ENCODE measurements at places on chromosomes 7 and 10. TPM values are rescaled to one million over a fixed set of nuclear protein-coding genes. Genes with fewer than 3 reads are reported as not detected.
A peak's percentile ranks its signal among the peaks of the same experiment; 100 is the strongest.

DNA sequence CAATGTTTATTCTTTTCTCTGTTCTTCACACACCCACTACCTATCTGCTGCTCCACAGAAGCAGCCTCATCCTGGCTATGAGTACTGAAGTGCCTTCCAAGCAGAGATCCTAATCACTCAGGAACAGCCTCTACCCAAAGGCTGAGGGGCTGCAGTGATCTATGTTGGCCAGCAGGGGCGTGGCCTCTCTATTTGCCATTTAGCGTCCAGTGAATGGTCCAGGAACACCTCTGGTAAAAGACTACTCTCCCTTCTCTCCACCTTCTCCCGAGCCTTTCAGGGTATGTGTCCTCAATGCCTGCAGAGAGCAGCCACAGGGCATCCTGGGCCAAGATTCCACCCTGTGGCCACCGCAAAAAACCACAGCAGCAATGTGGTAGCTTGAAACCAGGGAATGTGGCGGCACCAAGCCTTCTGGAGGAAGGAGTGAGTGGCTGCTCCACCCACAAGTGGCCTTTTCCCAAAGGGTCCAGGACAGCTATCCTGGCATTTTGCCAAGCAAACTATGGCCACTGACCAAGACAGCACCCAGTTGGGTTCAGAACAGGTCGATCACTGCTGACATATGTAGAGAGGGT is 70.9 kb downstream of the SYPL1 start:
- DNase-seq, result peak; percentile 66

DNA sequence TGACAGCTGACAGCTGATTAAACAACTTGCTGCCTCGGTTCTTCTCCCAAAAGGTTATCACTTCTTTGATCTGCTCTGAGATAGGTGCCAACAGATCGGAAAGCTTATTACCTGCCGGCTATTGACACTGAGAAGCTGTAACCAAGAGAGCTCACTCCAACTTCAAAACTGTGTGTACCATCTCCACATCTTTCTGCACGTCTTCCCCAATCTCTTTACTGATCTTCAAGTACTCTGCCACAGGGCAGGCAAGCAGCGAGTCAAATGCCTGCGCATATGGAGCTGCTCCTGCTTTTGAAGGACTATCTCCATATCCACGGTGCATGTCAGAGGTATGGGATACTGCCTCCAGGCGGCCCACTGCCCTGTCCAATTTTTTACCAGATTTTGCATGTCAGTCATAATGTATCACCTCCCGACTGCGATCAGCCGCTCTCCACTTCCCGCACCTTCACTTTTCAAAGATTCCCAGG is 352 bp upstream of the ZNF485 start:
- no peak for DNase-seq

- DNase-seq, result no peak
These were observed 70.3 kb downstream of the CCSER2 start for GRCh38 chr10:84398696-84399095.

DNA sequence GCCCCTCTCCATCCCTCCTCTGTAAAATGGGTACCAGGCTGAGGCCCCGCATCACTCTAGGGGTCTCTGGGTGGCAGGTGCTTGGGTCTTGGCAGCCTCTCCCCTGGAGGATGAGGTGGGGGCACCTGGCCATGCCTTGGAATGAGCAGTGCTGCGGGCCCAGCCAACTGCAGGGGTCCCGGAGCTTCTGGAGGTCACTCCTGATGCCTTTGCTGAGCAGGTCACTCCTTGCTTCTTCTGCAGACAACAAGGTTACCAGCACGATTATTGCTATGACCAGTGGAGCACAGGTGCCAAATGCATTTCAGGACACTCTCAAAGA is 22.4 kb upstream of the ZNF488 start:
- no peak for DNase-seq

DNA sequence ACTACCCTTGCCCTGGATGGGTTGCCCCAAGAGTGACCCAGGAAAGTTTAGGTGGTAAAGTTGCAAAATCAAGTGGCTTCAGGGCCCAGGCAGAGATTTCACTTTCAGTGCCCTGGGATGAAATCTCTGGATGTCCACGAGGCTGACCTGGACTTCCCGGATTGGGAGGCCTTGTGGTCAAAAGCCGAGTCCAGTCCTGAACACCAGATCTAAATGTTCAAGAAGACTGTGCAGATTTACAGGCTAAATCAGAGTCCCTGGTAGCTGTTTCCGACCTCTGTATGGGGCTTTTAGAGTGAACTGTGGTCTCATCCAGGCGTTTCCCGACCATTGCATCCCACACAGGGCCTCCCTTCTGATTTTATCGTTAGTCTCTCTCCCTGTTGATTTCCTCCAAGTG is 95.3 kb downstream of the WDR11 start:
- no peak for DNase-seq

- DNase-seq, result no peak
These were observed 80.4 kb upstream of the PRKCQ start for GRCh38 chr10:6660460-6660859.

DNA sequence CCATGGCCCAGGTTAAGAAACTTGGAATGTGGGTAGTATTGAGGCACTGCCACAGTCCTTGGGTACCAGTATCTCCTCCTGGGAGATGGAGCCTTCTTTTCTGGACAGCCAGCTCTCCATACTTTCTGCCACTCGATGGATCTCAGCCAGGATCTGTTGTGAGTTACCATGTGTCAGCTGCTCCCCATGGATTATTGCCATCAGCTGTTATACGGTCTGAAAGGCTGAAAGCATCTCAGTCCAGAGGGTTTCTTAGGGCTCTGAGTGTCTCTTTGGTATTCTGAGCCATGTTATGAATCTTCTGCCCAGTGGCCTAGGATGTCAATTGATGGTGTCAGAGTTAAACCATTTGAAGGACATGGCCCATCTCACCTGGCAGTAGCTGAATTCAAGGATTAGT is 197.5 kb downstream of the C7orf25 start:
- DNase-seq, result no peak

- DNase-seq, result no peak
These were observed 143.5 kb downstream of the RGS10 start for GRCh38 chr10:119398996-119399395.

- DNase-seq, result no peak
These were observed 1.3 kb downstream of the SPRN start for GRCh38 chr10:133422807-133423771.

DNA sequence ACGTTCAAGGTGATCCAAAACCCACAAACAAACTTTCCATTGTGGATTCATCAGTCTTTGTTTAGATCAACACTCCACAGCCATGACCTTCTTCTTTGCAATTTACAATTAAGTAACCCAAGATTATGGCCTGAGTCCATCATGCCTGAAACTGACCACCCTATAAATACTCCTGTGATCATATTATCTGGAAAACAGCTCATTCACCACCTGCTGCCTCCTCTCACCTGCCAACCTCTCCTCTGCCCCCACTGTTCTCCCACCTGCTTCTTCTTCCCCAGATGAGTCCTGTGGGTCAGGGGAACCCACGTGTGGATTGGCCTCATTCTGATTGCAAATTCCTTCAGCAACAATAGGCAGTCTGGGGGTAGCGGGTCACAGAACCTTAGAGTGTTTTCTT is 81.4 kb downstream of the ABLIM1 start:
- no peak for DNase-seq

- DNase-seq, result no peak
These were observed 38.1 kb upstream of the GPR141 start for GRCh38 chr7:37645282-37646050.

DNA sequence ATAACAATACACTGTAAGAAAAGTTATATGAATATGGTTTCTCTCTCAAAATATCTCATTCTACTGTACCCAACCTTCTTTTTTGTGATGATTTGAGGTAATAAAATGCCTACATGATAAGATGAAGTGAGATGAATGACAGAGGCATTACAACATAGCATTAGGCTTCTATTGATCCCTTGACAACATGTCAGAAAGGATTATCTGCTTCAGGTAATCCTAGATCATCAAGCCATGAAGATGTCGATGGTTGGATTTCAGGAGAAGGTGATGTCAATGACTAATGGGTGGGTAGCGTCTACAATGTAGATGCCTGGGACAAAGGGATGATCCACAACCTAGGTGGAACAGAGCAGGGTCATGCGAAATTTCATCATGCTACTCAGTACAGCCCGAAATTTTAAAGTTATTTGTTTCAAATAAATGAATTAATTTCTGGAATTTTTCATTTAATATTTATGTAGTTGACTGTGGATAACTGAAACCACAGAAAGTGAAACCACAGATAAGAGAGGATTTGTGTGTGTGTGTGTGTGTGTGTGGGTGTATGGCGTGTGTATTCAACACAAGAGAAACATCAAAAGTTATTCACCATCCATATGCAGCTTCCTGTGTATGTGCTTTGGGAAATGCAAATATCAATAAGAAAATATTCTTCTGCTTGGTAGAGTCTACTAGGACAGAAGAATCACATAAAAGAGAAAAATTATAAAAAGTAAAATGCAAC is 77.0 kb downstream of the MAGI2 start:
- DNase-seq, result no peak

GRCh38 chr7:55500117-55500756 is 72.1 kb downstream of the VOPP1 start:
- no peak for DNase-seq

GRCh38 chr7:157682946-157683746 is 346.3 kb downstream of the DNAJB6 start:
- DNase-seq, result no peak

GRCh38 chr10:101126684-101127628 is 4.1 kb upstream of the TLX1 start:
- no peak for DNase-seq

DNA sequence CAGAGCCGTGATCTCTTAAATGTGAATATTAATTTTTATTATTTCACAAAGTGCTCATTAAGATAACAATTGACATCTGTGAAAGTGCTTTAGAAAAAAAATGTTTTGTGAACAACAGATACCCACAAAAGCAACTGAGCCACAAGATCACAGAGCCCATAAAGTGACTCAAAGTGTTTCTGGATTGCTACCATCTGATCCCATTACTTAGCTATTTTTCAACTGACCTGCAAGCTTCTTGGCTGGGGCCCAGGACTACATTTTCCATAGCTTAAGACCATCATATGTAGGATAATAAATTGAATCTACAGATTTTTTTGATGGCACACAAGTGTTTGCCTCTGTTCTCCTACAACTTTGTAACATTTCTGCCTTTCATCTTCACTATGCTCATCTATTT is 674.4 kb downstream of the PHTF2 start:
- DNase-seq, result no peak

GRCh38 chr7:13279854-13280435 is 592.5 kb downstream of the ARL4A start:
- no peak for DNase-seq

DNA sequence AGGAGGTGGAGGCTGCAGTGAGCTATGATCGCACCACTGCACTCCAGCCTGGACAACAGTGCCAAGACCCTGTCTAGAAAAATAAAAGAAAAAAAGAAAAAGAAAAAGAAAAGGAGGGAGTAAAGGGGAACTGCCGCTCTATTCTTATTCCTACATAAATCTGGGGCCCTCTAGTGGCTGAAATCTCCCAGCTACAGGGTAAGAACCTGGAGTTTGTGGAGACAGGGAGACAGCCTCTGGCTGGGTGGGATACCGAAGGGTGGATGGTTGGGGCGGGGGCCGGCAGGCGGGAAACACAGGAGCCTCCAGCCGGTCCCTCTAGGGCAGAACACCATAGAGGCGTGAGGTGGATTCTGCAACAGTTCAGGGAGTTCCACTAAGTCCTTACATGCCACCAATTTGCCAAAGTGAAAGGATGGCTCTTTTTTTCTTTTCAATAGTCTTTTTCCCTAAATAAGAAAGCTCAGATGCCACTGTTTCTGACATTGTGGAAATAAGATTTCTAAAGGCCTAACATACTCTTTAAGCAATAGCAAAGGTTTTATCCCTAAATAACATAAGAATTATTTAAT is 117.3 kb downstream of the SVIL start:
- peak; percentile 44 for DNase-seq

DNA sequence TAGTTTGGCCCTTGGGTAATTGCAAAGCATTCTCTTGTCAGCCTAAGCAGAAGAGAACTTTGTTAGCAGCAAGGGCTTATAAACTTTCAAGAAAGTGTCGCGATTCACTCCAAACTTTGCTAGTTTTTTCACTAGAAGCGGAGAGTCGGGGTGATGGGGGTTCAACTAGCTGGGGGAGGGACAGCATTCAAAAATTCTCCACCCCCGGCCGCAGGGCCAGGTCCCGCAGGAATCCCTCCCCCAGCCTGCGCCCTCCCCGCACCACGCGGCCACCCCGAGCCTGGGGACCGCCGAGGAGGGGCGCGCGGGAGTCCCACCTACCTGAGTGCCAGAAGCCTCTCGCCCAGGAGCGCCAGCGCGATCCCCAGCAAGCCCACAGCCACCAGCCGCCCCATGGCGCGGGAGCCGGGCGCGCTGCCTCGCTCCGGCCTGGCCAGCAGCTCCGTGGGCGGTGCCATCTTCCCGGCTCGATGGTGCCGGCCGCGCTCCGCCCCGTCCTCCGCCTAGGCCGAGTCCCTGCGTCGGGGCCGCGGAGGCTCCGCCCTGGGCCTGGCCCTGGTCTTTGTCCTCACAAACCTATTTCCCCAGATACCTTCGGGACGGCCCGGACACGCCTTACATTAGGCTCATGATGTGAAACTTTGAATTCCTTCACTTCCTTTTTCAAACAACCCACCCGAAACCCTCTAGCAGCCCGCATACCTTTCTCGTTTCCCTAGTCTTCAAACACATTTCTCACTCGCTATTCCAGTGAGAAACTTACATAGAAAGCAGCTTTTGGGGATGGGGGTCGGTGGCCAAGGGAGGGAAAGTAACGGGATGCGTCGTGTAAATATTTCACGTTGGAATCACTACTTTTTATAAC is at the start of gene PON2:
Gene PON2, minus strand, starts transcription at position 472 of the 865 bp plus-strand sequence. Its CDS starts 77 bp downstream, at position 395.
- peak; percentile 82 for DNase-seq

DNA sequence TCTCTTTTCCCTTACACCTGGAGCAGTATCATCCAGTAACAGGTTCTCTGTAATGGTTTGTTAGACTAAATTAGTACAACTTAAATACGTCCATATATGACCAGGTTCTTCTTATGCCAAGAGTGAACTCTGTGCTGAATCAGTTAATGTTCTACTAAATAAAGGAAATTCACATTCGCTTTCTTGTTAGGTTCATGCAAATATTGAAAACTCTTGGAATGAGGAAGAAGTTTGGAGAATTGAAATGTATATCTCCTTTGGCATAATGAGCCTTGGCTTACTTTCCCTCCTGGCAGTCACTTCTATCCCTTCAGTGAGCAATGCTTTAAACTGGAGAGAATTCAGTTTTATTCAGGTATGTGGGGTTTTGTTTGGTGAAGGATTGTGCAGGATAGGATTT is 15.3 kb upstream of the CFAP69 start:
- DNase-seq, result no peak

- DNase-seq, result no peak
These were observed 82.3 kb downstream of the UBE3C start for GRCh38 chr7:157220916-157221569.

- no peak for DNase-seq
These were observed 242.2 kb downstream of the TSPAN12 start for GRCh38 chr7:120615703-120616102.

GRCh38 chr7:13524076-13524475 is 465.4 kb downstream of the ETV1 start:
- no peak for DNase-seq

- DNase-seq, result no peak
These were observed 544 bp downstream of the PDK4 start for GRCh38 chr7:95595746-95596197.

Gene RBP3
- not detected for total RNA-seq

Gene AKAP9
- 37.6 TPM for total RNA-seq

Gene KCNH2
- 3.4 TPM for total RNA-seq

Gene PRKAR1B
- 21.7 TPM for total RNA-seq

Gene MARVELD1
- total RNA-seq, result 21.0 TPM

Gene NME8
- not detected for total RNA-seq

Gene HTR7
- total RNA-seq, result 7.3 TPM

Gene FXYD4
- not detected for total RNA-seq

Gene LIPN
- not detected for total RNA-seq

Gene RARRES2
- 4.9 TPM for total RNA-seq

Gene A1CF
- not detected for total RNA-seq

Gene RTKN2
- total RNA-seq, result 1.7 TPM
